Ovary (tissue), 10 donors: ENCODE measurements at places on chromosomes 3 and 15.

- no peak for DNase-seq
Observed at GRCh38 chr3:154552338-154552737, 122.3 kb upstream of the GPR149 start.

- DNase-seq = no peak
Observed at GRCh38 chr3:19432669-19433068, 284.4 kb downstream of the KCNH8 start.

DNA sequence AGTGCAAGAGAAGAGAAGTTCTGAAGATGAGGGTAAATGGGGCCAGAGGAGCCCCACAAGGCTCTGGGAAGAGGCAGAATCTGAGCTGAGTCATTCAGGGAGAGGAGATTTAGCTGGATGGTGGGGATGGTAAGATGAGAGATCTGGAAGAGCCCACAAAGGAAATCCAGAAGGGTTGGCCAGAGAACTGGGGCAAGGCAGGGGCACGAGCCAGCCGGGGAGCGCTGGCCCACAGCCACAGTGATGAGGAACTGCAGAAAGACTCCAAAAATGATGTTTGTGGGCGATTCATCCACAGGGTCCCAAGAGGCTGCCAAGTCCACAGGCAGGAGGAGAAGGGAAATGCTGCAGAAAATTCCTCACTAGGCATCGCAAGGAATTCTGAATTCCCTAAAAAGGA is 75.9 kb upstream of the ATP2B2 start:
- no peak for DNase-seq

- DNase-seq = no peak
Observed at GRCh38 chr15:78342021-78342420, 1.9 kb downstream of the CRABP1 start.

DNA sequence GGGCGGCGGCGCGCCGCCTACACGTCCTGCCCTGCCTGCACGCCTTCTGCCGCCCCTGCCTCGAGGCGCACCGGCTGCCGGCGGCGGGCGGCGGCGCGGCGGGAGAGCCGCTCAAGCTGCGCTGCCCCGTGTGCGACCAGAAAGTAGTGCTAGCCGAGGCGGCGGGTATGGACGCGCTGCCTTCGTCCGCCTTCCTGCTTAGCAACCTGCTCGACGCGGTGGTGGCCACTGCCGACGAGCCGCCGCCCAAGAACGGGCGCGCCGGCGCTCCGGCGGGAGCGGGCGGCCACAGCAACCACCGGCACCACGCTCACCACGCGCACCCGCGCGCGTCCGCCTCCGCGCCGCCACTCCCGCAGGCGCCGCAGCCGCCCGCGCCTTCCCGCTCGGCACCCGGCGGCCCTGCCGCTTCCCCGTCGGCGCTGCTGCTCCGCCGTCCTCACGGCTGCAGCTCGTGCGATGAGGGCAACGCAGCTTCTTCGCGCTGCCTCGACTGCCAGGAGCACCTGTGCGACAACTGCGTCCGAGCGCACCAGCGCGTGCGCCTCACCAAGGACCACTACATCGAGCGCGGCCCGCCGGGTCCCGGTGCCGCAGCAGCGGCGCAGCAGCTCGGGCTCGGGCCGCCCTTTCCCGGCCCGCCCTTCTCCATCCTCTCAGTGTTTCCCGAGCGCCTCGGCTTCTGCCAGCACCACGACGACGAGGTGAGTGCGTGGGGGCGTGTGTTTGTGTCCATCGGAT is 602 bp downstream of the TRIM71 start:
- no peak for DNase-seq

GRCh38 chr3:192397012-192397411 is 330.3 kb downstream of the FGF12 start:
- DNase-seq = no peak

DNA sequence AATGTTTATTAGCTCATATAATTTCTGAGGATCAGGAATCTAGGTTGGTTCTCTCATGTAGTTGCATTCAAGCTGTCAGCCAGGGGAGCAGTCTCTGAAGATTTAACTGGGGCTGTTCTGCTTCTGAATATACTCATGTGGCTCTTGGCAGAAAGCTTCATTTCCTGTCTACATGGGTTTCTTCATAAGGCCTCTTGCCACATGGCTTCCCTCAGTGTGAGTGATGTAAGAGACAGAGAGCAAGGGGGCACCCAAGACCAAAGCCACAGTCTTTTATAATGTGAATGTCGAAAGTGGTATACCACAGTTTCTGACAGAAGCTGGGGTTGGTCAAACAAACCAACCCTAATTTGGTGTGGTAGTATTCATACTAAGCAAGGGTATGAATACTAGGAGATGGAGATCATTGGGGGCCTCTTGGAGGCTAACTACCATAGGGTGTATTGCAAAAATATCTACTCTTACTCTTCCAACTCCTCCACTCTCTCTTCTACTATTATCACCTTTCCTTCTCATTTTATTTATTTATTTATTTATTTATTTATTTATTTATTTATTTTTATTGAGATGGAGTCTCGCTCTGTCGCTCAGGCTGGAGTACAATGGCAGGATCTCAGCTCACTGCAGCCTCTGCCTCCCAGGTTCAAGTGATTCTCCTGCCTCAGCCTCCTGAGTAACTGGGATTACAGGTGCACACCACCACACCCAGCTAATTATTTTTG is 123.8 kb downstream of the B3GALNT1 start:
- no peak for DNase-seq

DNA sequence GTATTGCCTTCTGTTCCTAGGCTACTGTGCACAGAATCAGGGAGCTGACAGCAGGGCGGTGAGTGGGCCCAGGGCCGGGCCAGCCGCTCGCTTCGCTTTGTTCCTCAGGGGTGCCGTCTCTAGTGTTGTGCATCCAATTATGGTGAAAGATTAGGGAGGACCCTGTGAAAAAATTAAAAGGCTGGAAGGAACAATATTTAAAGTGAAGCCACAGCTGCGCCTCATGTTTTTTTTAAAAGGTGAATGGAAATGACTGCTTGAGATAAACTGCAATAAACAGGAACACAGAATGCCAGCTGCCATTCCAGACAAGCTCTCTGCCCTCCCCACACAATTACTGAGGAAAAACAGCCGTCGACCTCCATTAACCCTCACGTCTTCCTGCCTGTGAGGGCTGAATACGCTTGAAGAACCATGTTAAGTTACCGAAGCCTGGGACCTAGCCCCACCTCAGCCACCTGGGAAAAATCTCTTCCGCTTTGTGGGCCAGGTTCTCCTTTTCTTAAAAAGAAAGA is 132.0 kb upstream of the IL12A start:
- no peak for DNase-seq

GRCh38 chr3:116443191-116443661 is 2.1 kb downstream of the LSAMP start:
- no peak for DNase-seq

DNA sequence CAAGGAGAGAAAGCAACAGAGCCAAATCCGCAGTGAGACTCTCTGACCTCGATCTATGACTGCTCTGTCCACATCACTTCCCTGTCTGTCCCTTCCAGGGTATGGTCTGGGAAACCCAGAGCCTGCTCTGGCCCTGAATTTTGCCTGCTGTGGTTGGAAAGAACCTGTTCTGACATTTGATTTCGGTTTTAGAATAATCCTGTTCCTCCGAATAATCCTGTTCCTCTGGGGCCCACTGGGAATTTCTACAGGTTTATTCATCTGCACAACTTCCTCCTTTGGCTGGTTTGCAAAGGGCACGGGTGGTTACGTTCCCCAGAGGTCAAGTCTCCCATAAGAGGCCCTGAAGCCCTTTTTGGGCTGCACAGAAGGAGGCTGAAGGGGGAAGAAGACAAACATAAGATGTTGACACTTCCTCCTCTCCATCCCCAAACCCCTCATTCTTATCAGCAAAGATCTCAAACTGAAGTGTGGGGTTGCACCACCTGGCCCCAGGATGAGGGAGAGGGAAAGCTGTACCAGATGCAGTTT is 10.6 kb downstream of the LAMP3 start:
- DNase-seq = no peak

DNA sequence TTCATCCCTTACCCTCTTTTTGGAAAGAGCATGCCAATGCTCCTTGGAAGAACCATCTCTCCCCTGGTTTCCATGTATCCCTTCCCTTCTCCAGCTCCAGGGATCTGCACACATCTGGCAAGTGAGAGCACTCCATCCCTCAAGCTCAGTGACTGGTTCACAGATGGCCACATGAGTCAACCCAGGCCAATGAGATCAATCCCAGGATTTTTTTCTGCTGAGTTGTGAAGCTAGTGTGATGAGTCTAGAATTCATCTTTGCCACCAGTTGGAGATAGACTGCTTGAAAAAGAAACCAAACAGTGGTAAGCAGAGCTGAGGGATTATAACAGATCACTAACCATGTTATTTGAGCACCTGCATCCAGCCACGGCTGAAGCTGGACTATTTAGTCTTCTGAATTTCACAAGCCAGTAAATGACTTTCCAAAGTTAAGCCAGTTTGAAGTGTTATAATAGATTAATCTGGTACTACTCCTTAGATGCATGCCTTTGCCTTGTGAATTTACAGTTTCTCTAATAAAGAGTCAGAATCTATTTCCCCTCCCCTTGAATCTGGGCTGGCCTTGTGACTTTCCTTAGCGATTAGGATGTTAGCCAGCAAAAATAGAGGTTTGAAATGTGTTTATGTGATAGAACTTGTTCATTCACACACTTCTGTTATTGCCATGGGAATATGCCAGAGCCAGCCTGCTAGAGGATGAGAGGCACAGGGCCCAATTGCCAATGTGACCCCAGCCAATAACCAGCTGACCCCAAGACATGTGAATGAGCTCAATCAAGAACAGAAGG is 159.8 kb downstream of the WNT5A start:
- DNase-seq = no peak

DNA sequence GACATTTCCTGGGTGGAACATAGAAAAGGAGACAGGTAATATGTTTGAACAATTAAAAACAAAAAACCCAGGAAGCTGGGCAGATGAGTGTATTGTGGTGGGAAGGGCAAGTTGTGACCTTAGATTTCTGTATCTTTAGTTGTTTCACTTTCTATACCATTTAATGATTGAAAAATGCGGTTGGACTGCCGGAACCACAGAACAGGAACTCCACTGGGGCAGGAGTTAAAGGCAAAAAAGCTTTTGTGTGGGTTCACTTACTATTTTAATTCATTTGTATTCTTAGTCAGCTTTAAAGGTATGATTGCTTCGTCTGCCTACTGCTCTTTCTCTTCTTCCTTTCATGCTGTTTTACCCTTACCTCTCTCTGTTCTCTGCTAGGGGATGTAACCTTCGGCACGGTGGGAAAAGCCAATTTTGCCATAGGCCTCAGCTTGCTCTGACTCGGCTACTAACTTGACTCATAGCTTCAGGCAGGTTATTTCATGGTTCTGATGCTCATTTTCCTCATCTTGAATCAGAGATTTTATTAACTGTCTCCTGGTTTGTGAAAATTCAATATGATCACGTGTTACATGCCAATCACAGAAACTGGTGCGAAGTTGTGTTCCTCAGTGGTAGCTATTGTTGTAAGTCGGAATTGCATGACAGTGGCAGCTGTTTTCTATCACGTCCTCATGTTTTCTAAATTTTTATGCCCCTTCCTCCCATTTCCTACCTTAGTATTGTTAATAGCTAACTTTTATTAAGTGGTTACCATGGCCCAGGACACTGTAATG is 1.6 kb upstream of the MCTP2 start:
- DNase-seq = no peak

DNA sequence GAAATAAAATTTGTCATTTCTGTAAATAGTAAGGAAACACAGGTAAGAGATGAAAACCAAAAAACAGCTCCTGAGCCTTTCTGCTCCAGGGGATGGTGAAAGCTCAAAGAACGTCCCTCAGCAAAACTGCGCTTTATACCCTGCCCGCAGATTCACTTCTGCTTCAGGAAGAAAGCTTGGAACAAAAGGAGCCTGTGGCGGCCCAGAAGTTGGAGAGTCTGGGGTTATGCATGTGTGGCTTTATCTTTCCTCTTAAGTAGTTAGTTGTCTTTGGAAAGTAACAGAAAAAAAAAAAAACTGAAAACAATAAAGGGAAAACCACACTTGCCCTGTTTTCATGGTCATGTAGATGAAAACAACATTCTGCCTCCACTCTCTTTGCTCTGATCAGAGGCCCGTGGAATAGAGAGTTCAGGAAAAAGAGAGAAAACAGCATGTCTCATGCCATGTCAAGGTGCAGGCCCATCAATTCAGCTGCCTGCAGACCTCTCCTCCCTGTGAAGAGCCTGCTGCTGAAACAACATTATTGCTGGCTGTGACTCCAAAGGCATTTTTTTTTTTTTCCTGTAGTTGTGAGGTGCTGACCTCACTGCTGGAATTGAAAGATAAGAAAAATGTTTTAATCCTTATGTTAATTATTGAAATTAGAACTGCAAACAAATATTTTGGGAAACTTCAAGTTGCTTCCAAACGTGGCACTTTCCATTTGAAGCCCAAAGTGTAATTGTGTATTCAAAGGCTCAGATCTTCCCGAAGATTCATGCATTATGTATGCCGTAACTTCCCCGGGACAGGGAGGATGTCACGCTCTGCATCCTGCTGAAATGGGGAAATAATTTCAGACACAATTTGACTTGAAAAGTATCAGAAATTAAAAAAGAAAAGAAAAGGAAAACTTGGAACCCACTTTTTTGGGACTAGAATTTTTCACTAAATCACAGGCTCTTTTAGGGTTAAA is 108.4 kb upstream of the ZNF385D start:
- DNase-seq = no peak

DNA sequence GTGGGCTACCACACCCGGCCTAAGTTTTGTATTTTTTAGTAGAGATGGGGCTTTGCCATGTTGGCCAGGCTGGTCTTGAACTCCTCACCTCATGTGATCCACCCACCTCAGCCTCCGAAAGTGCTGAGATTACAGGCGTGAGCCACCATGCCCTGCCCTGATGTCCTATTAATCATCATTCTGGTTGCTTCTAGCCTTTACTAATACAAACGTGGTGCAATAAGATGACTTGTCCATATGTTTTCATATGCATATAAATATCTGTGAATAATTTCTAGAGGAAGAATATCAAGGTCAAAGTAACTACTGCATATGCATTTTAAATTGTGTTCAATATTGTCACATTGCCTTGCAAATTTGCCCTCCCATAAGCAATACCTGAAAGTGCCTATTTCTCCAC is 25.5 kb upstream of the PDHB start:
- DNase-seq = no peak

DNA sequence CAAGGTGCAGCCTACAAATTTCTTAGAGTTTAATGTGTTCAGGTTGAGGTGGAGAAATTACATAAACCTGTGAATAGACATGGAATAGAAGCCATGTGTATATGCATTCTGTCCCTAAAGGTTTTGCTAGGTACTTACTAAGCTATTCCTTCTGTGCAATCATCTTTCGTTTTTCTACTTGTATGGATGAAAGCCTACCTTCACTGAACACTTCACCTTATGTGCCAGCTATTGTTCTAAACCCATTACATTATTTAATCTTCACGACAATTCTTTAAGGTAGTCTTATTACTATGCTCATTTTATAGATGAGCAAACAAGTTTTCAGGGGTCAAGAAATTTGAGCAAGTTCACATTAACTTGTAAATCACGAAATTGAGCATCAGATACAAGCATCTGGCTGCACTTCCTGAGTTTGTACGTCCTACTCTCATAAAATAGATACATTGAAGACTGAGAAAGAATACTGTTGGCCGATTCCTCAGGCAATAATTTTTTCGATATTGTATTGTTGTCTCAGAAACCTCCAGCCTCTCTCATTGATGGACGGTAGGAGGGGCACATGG is 635 bp upstream of the RCN2 start:
- no peak for DNase-seq
